NCI-H1105 (cell line): ENCODE measurements at places on chromosomes 7 and 10.
A peak's percentile ranks its signal among the peaks of the same experiment; 100 is the strongest.

DNA sequence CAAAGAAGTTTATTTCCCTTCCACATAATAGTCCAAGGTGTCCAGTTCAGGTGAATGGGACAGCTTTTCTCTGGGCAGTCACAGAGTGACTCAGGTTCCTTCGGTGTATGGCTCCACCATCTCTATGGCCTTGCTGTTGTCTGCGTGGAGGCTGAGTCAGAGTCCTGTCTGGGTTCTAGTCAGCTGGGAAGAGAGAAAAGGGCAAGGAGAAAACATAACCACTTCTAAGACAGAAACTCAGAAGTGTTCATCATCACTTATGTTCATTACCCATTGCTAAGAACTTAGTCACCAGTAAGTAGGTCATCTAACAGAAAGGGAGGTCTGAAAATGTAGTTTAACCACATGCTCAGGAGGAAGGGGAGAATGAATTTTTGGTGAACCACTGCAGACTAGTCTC, 32.4 kb upstream of the CCDC7 start:
- DNase-seq: no peak

GRCh38 chr10:1217237-1217587, 161.0 kb downstream of the WDR37 start:
- DNase-seq: no peak

- DNase-seq: no peak
Observed at GRCh38 chr10:124288486-124288885, 130.2 kb downstream of the OAT start.

- no peak for DNase-seq
Observed at GRCh38 chr10:103969857-103970627, 3.1 kb downstream of the SLK start.

DNA sequence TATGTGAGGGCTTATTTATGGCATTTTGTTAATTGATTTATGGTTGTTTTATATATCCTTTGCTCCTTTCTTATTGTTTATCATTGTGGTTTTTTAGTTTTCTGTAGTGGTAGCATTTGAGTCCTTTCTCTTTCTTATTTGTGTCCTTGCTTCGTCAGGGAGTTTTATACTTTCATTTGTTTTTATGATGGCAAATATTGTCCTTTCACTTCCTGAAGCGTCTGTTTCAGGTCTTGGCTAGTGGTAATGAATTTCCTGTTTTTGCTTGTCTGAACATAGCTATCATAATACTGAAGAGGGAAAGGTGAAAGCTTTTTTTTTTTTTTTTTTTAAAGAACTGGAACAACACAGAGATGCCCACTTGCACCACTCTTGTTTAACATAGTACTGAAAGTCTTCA, 228.2 kb downstream of the ATRNL1 start:
- DNase-seq: no peak

DNA sequence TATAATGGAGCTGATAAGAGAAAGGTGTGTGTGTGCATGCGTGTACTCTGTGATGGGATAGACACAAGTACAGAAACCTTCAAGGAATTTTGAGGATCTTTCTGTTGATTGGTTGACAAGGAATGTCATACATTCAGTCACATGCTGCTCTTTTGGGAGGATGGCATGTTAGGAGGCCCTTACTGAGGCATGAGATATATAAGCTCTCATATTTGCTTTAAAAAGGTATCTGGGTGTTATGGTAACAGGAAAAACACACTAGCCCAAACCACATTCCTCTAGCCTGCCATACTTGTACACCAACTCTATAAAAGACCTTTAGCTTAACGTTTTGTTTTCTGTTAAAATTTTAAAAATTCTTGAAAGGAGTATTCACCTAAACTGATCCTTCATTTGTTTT, 72.5 kb upstream of the EGFR start:
- DNase-seq: no peak

DNA sequence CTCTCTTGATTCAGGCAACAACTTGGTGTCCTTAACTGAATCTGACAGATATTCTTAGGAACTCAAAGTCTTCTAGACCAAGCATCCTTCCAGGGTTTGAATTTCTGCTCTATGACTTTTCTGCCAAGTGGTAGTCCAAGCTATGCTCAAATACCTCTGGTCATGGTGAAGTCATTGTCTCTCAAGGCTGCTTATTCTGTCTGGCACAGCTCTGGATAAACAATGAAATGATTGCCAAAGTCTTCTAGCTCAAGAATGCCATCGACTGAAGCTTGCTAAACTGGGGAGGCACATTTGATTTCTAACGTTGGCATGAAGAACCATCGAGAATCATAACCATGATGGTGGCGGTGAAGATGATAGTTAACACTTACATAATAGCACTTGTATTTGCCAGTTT, 116.2 kb upstream of the MKX start:
- no peak for DNase-seq

DNA sequence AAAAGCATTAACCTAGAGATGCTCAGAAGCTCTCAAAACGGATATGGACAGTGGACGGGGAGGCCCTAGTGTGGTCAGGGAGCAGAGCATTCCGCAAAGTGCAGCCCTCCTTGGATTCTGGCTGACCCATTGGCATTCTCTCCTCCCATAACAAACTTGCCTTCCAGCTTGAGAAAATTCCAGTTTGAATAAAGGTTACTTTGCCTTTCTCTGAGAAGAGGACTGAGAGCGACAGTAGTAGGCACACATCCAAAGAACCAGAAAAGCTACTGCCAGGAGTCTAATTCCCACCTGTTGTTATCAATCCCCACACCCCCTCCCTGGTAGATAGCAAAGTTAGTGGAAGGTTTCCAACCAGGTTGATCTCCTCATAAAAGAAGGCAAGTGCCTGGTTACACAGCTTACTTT, 84.7 kb upstream of the TRIL start:
- DNase-seq: no peak

- no peak for DNase-seq
Observed at GRCh38 chr10:12566161-12567115, 217.1 kb downstream of the CAMK1D start.

DNA sequence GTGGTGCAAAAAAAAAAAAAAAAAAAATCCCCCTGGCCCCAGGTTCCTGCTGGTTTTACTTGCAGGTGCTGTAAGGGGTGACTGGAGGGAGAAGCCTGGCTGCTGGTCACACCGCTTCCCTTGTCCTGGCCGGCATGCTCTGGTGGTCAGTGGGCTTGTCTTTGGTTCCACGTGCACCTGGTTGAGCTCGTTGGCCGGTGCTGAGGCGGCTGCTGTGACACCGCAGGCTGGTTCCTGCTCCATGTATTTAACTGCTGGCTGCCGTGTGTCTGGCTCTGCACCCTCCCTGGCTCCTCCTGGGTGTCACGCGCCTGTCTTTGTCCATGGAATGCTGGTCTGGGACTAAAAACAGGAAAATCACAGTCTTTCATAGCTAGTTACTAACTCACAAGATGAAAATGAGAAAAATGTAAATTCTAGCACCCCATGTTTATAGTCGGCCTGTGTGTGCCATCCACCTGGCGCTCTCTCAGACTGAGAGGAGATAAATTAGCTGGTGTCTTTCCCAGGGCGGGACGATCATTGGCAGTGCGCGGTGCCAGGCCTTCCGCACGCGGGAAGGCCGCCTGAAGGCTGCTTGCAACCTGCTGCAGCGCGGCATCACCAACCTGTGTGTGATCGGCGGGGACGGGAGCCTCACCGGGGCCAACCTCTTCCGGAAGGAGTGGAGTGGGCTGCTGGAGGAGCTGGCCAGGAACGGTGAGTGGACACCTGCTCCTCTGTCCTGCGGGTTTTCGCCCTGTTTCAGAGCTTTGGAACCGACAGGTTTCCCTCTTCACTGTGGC, 33.7 kb downstream of the PFKP start:
- no peak for DNase-seq

GRCh38 chr7:151251689-151252560, 3.4 kb upstream of the SMARCD3 start:
- peak; percentile 53 for DNase-seq

GRCh38 chr10:88076027-88076880, 212.8 kb downstream of the PTEN start:
- no peak for DNase-seq

GRCh38 chr10:42476101-42476500, 162.3 kb downstream of the ZNF33B start:
- DNase-seq: no peak

DNA sequence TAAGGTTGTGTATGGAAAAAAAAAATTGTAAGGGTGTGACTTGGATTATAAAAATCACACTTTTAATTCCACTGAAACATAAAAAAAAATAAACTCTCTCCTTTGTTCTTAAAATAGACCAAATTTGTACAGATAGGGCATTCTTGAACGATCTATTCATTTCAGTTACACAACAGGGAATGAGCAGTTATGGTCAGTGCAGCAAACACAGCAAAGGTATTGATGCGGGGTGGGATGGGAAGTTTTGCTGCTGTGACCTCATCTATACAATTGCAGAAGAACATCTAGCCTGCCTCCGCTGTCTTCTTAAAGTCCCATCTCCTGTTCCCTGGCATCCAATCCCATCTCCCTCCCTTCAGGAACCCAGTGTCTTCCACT, 580.2 kb downstream of the SUGCT start:
- no peak for DNase-seq

GRCh38 chr10:77983384-77984341, 45.7 kb downstream of the POLR3A start:
- no peak for DNase-seq

- no peak for DNase-seq
Observed at GRCh38 chr10:88523739-88524400, 59.2 kb downstream of the RNLS start.

DNA sequence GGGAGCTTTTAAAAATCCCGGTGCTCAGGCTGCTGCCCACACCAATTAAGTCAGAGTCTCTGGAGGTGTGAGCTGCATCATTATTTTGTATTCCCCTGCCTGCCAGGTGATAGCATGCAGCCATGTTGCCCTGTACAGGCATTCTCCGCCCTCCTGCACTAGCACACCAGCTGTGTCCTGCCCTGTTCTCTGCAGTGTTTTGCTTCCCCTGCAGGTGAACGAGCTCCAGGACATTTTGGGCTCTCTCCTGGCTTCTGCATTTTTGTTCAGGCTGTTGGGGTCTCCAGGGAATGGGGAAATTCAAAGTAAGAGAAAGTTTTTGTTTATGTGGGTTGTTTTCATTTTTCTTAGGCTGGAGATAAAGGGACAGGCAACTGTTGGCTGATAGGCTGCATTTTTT, 271.0 kb upstream of the COBL start:
- no peak for DNase-seq

DNA sequence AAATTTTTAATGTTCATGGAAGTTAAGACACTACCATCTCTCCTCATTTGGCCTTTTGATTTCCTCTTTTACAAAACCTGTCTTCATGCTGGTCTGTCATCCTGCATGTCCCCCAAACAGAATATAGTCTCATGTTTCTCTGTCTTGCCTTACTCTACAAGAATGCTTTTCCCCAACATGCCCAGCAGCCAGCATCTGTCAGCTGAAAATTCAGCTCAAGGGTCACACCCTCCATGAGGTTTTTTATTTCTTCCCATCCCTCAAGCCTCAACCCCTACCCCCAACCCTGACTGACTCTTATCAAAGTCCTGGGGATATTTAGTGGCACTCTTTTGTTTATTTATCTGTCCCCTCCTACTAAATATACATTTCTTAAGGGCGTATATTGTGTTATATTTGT, 202.0 kb downstream of the ANK3 start:
- DNase-seq: no peak

GRCh38 chr10:54137396-54137795, 663.6 kb downstream of the PCDH15 start:
- no peak for DNase-seq

DNA sequence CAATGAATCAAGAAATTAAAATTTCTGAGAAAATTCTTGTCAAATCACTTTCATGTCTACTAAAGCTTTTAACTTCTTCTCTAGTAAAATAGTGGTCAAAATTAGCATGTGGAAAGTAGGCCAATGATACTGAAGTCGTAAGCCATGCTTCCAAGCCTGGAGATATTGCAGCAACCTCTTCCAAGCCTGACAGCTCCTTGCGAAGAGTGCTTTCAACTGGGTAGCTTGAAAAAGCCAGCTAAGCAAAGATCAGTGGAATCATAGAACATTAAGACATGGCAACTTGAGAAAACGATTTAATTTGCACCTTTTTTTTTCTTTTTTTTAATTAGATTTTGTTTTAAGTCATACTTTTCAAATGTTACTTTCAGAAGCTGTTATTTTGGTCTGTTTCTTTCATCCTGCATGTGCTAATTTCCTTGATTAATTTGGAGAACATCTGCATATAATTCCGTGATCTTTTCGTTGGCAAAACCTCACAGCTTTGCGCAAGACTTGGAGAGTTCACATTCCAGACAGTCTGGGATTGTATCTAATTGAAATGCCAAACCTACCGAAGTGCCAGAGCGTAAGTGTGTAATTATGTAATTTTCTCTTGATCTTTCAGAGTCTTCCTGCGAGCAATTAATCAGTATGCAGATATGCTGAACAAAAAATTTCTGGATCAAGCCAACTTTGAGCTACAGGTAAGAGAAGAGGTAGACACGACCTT, 142.2 kb upstream of the INSYN2A start:
- DNase-seq: no peak

DNA sequence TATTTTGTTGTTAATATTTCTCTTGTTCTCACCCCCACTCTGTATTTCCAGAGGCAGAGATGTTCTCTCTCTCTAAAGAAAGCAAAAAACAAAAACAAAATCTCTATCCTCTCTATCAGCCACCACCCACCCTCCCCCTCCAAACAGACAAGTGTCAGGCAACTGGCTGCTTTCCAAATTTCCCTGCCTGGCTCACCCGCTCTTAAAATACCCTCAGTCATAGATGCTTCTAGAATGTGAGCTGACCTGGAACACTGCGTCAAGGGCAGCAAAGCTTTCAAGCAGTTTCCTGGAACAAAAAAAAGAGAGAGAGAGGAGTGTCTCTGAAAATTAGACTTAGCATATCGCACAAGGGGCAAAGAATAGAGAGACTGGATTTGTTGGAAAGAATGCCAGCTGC, 341.0 kb upstream of the ZMIZ1 start:
- peak; percentile 7 for DNase-seq

DNA sequence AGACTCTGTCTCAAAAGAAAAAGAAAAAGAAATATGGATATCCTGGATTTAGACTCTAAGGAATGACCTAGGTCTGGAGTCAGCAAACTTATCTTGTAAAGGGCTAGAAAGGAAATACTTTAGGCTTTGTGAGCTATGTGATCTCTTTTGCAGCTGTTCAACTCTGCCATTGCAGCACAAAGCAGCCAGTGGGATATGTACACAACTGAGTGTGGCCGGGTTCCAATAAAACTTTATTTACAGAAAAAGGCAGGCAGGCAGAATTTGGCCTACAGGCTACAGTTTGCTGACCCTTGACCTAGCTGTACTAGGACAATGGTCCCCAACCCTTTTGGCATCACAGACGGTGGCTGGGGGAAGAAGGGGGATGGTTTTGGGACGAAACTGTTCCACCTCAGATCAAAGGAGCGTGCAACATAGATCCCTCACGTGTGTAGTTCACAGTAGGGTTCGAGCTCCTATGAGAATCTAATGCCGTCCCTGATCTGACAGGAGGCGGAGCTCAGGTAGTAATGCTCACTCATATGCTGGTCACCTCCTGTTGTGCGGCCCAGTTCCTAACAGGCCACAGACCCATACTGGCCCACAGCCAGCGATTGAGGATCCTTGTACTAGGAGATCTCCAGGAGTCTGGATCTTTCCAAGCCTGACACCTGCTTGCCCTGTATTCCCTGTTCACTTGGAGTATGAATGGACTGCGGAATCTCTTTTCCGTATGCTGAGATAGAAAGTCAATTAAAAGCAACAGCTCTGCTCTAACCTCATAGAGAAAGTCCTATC, 63.0 kb downstream of the CUL1 start:
- DNase-seq: no peak

- DNase-seq: no peak
Observed at GRCh38 chr10:77240706-77241349, 396.8 kb downstream of the KCNMA1 start.

GRCh38 chr7:104174798-104175197, 33.0 kb downstream of the ORC5 start:
- no peak for DNase-seq

- DNase-seq: no peak
Observed at GRCh38 chr7:74599244-74599643, 58.3 kb upstream of the GTF2I start.
